ENCODE measurements at places on chromosomes 4 and X. TPM values are rescaled to one million over a fixed set of nuclear protein-coding genes. Genes with fewer than 3 reads are reported as not detected.

The TBC1D8B gene
- total RNA-seq, result 6.2 TPM

- no peak for DNase-seq
These were observed 50.9 kb upstream of the TAB3 start for GRCh38 chrX:30939928-30940327.

The HDAC6 gene
- total RNA-seq, result 101 TPM

GRCh38 chr4:140752291-140753068 is 3.7 kb downstream of the TBC1D9 start:
- DNase-seq, result no peak

- no peak for DNase-seq
These were observed 442.2 kb upstream of the TRAM1L1 start for GRCh38 chr4:117527601-117528000.

DNA sequence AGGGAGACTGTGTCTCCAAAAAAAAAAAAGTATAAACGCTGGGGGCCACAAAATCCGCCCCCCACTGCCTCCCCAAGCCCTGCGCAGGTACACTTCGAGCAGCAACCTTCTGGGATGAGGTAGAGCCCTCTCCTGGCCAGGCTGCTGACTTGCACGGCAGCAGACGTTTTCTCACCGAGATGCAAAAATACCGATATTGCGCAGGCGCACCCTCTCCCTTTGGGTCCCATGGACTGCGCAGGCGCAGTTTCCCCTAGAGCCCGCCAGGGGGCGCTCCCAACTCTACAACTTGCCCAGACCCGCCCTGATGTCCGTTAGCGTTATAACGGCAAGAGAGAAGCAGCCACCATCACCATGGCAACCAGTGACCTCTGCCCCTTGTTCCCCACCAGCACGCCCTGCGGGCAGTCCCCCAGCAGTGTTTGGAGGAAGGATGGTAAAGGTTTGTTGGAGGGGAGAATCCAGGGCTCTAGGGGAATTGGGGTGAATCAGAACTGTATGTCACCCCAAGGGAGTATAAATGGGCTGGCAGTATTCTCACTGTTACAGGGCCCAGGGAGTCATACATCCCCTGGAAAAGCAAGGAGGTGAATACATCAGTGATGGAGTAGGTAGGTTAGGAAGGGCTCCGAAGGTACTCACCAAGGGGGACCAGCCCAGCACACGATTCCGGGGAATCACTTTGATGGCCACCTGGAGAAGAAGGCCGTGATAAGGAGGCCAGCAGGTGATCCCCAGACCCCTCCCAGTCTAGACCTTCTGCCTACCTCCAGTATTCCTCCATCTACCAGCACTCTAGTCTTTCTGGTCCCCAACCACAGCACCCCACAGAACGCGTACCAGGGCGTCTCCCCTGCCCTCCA is 1.5 kb downstream of the PIM2 start:
- DNase-seq, result peak; percentile 95

The SSX2 gene
- total RNA-seq, result 0.32 TPM
